ENCODE measurements at places on chromosomes 16 and 17. TPM values are rescaled to one million over a fixed set of nuclear protein-coding genes. Genes with fewer than 3 reads are reported as not detected.

GNAO1 gene
- total RNA-seq, result not detected

SPNS3 gene
- total RNA-seq, result 0.24 TPM

NPIPA8 gene
- total RNA-seq, result not detected

COX11 gene
- total RNA-seq, result 48.3 TPM

JPH3 gene
- 0.23 TPM for total RNA-seq

CLEC19A gene
- not detected for total RNA-seq

MYCBPAP gene
- 0.23 TPM for total RNA-seq

ENPP7 gene
- total RNA-seq, result not detected

CBX2 gene
- total RNA-seq, result 19.9 TPM

USP43 gene
- total RNA-seq, result 0.35 TPM

TBC1D26 gene
- total RNA-seq, result not detected

HS3ST3B1 gene
- total RNA-seq, result 9.4 TPM

OMG gene
- 2.4 TPM for total RNA-seq

ZNF469 gene
- total RNA-seq, result 12.5 TPM

CYB561 gene
- total RNA-seq, result 29.6 TPM

HSD3B7 gene
- total RNA-seq, result 7.8 TPM

NATD1 gene
- 13.9 TPM for total RNA-seq

RILP gene
- 34.2 TPM for total RNA-seq

KRTAP9-4 gene
- not detected for total RNA-seq

SHBG gene
- total RNA-seq, result 0.58 TPM

EFNB3 gene
- total RNA-seq, result 0.87 TPM

TBC1D28 gene
- total RNA-seq, result not detected

SEPTIN12 gene
- total RNA-seq, result not detected

SNN gene
- total RNA-seq, result 48.4 TPM

BHLHA9 gene
- not detected for total RNA-seq

ITGB3 gene
- total RNA-seq, result 111 TPM

TEKT1 gene
- not detected for total RNA-seq

MYL11 gene
- not detected for total RNA-seq

HCRT gene
- total RNA-seq, result not detected

TPSD1 gene
- total RNA-seq, result not detected

HAGHL gene
- 12.8 TPM for total RNA-seq

KRT33B gene
- not detected for total RNA-seq
